CD14-positive monocyte (primary cell): ENCODE measurements at places on chromosomes 6 and 20. TPM values are rescaled to one million over a fixed set of nuclear protein-coding genes. Genes with fewer than 3 reads are reported as not detected.

PLN gene
- not detected in 2 replicates for polyA plus RNA-seq

TMEM244 gene
- polyA plus RNA-seq = not detected in 2 replicates

CDH4 gene
- not detected in 2 replicates for polyA plus RNA-seq

CEP162 gene
- polyA plus RNA-seq = 0.48 and 2.7 TPM in 2 replicates

CST2 gene
- not detected for polyA plus RNA-seq

GRCh38 chr6:13813621-13814175 lies 659 bp downstream of the MCUR1 start:
- DNase-seq = no peak

DNA sequence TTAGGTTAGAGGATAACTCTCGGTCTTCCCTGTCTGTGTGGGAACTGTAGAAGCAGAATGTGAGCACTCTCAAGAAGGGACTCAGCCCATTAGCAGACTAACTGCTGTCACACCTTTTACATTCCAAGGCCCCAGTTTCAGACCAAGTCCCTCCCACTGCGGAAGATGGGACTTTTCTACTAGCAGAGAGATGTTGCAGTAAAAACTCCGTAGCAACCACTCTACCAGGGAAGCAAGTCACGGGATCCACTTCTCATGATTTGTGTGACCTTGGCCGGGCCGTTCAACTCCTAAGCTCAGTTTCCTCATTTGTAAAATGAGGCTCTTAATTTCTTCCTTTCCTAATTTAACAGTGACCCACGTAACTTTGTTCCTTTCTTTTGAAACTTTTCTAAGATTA lies 77.1 kb upstream of the SLC4A11 start:
- DNase-seq = peak; percentile 39

GRCh38 chr6:90676516-90677300 lies 89.8 kb upstream of the MAP3K7 start:
- no peak for DNase-seq

GRCh38 chr6:72849346-72849745 lies 227.5 kb downstream of the KCNQ5 start:
- no peak for DNase-seq

DNA sequence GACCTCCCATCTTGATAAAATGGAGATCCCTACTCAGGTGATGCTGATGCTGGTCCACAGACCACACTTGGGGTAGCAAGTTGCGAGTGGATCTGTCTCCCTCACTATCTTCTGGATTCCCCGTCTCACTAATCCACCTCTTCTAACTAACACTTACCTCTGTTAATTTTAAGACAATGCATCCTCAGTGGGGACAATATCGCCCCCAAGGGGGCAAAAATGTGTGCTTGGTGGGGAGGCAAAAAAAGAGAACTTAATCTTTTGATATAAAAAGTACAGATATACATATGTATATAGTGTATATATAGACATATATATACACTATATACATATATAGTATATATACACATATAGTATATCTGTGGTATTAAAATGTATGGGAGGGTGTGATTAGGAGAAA lies 4.3 kb downstream of the LRFN2 start:
- no peak for DNase-seq

GRCh38 chr20:53547664-53548239 lies 45.9 kb downstream of the ZNF217 start:
- DNase-seq = peak; percentile 31

DNA sequence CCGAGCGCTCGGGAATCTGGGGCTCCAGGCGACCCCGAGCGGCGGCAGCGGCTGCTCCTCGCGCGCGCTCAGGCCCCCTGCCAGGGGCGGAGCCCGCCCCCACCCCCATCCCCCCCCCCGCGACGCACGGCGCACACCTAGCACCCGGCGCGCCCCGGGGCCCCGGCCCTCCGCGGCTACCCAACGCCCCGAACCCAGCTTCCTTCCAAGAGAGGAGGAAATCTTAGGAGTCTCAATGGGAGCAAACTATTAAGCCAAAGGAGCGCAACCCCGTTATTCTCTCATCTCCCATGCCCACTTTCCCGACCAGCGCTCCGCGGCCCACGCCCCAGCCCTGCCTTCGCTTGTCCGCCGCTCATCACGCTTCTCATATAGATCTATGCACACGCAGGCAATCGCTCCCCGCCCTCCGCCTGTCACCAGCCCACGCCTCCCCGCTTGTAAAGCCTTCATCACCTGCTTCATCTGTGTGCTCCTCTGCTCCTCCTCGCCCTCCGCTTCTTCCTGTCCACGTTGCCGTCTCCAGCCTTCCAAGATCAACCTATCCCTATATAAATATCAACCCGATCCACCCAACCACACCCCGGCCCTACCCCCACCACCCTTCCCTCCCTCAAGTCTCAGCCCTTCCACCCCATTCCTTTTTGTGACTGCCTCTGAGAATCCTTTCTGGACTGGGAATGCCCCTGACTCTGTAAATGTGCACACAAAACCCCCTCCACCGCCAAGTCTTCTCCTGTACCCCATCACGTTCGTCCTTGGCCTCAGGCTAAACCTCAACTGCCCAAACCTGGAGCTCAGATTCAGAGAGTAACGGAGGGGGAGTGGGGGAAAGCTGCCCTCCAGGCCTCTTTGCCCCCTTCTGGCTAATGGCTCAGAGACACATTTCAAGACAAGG lies at the start of gene DLK2:
TSS of gene DLK2 (minus strand) at position 18 of the 898 bp plus-strand sequence. CDS start 723 bp downstream, outside the sequence.
- peak; percentile 8 for DNase-seq

DNA sequence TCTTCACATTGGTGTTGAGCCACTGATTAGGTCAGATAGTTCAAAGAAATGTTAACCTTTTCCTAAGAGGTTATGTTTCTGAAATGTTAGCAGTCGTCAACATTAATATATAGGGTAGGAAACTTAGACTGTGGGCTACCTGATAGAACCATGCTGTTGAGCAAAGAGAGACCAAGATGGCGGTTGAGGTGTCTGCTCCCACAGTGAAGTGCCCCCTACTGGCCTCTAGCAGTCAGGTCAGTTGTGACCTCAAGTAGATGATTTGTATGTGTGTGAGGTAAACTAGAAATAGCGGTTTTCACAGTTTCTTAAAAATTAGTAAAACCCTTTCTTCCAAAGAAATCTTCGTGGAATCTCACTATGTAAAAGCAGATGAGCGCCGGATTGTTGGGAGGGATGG lies 40.3 kb downstream of the MTHFD1L start:
- no peak for DNase-seq

GRCh38 chr6:41720262-41720620 lies 15.2 kb downstream of the TFEB start:
- no peak for DNase-seq

DNA sequence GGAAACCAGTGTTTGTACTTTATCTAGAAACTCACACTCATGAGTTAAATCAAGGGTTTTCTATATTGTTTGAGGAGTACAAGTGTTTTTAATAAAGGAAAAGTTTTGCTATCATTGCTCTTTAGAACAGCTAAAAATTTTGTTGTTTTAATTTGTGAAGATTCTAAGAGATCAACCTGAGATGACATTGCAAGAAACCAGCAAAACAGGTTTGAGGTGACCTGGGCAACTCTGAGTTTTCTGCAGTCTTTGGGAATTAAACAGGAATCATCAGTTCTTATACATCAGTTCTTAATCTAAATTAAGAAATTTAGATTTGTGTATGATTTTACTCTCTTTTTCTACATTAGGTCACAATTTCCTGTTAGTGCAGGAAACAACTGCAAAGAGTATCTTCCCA lies 114.5 kb downstream of the JAG1 start:
- DNase-seq = no peak

- no peak for DNase-seq
Observed at GRCh38 chr6:108651340-108652227, 90.9 kb downstream of the FOXO3 start.

DNA sequence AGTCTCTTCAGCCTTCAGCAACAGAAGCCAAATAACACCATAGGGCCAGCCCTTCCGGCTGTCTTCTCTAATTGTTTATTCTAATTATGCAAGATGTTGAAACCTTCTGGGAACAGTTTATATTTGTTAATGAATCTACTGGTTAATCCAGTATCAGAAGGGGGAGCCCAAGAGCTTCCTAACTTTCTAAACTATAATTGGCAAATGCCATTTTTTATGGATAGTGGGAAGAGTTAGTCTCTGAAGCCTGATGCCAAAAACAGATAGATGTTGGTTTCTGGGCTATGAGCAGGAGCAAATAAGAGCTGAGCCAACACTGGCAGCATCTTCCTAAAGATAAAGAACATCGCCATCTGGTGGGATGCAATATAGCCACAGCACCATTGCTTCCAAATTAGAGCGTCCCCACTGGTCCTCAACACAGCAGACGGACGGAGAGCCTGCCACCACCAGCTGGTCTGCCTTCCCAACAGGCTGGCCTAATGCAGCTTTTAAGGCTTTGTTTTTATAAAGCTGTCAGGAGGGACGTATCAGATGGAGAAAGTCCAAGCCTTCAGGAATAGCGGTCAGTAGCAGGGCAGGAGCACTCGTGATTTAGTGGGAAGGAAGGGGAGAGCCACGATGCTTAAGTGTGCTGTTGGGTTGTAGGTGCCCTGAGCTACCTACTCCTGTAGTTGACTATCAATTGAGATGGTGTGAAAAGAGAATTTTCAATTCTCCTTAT lies 118.8 kb downstream of the RALGAPA2 start:
- no peak for DNase-seq

- no peak for DNase-seq
Observed at GRCh38 chr6:4113649-4114048, 21.7 kb downstream of the ECI2 start.

DNA sequence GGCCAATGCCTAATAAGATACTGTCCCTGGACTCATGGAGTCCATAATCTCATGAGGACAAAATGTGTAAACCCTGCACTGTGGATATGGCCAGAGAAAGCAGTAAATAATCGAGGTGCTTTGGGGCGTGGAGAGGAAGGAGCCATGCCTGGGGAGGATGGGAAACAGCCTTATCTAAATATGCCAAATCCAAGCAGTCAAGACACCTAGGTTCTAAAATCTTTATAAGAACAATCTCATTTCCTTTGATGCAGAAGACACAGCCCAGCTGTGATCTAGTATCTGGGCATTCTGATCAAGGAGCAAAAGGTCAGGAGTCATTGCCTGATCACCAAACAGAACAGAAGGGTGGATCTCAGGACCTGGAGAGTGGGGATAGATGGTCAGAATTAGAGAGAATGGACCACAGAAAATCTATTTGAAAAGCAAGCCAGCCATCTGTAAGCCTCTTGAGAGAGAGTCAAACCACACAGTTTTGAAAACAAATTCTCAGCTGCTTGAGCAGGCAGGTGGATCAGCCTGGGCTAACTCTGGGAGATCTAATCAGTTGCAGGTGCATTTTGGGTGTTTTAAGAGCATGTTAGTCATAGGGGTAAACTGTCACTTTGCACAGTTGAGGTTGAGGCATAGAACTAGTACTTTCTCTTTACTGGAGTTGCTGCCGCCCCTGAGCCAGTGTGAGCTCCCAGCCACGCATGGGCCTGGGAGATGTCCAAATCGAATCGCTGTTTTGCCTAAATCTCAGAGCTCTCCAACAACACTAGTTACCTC lies 130.8 kb upstream of the TNFAIP3 start:
- DNase-seq = no peak

- no peak for DNase-seq
Observed at GRCh38 chr20:2922957-2923356, 49.7 kb downstream of the PTPRA start.
